Esophagus squamous epithelium (tissue), 5 donors: ENCODE measurements at places on chromosomes 3 and 15.

- no peak for DNase-seq
Observed at GRCh38 chr3:197031315-197032285, 2.0 kb upstream of the MELTF start.

- DNase-seq = no peak
Observed at GRCh38 chr3:41518626-41519025, 319.3 kb downstream of the CTNNB1 start.

GRCh38 chr15:27059610-27060202 lies 88.7 kb downstream of the GABRG3 start:
- no peak for DNase-seq

- no peak for DNase-seq
Observed at GRCh38 chr3:59273976-59274375, 224.2 kb upstream of the CFAP20DC start.

- DNase-seq = no peak
Observed at GRCh38 chr15:55183679-55184078, 13.1 kb downstream of the RSL24D1 start.

DNA sequence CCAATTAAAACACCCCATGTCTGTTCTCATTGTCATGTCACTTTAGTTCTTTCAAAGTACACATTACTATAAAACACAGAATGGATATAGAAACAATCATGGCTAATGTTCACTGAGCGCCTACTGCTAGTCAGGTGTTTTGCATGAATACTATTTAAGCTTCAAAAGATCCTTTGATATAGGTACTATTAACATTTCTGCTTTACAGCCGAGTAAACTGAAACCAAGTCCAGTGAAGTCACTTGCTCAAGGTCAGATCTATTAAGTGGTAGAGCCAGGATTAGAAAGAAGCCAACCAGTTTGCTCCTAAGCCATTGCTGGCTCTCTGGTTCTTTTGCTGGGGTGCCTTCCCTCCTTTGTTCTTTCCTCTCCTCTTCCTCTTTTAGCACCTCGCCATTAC lies 32.4 kb upstream of the NMNAT3 start:
- no peak for DNase-seq

DNA sequence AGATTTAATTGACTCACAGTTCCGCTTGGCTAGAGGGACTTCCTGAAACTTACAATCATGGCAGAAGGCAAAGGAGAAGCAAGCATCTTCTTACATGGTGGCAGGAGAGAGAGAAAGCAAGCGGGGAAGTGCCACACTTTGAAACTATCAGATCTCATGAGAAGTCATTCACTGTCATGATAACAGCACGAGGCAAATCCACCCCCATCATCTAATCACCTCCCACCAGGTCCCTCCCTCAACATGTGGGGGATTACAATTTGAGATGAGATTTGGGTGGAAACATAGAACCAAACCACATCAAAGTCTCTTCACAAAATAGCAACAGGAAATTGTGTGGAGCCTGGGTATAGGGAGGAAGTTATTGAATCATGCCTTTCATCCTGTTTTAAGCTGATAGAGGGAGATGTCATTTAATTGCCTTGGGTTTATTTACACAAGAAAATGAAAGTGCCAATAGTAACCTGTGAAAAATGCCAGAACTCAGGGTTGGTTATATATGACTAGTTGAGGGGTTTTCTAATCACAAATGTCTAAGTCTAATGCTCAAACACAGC lies 624.8 kb upstream of the LMCD1 start:
- no peak for DNase-seq

GRCh38 chr3:137020315-137020714 lies 62.5 kb downstream of the IL20RB start:
- DNase-seq = no peak

DNA sequence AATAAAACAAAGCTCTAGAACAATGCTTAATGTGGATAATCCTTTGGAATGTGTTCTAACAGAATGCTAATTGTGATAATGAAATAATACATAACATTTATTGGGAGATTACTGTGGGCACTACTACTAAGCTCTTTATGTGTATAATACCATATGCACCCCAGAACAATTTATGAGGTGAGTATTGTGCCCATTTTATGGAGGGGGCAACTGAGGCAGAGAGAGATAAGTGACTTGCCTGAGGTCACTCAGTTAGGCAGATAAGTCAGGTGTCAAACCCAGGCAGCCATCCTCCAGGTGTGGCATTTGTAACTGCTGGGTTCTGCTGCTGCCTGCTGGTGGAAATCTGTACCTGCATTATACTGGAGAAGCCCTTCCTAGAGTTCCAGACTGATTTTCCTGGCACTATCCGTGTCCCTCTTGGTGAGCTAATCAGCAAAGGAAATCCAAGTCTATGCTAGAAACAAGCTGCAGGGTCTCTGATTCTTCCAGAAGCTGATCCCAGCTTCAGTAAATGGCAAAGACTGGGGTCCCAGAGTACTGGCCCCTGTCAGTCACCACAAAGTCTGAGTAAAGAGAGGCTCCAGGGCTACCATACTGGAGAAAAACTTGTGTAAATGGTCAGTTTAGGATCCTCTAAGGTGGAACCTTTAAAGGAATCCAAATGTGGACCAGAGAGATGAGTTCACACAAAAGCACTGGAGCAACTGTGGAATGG lies 22.6 kb upstream of the RBP1 start:
- DNase-seq = no peak
